ENCODE measurements at places on chromosomes 2 and 18.

- DNase-seq: peak; percentile 32
Measured at GRCh38 chr2:236507393-236508085, 62.1 kb upstream of the ACKR3 start.

GRCh38 chr18:408367-408766, 92.1 kb downstream of the COLEC12 start:
- no peak for DNase-seq

GRCh38 chr2:2572393-2573204, 241.5 kb upstream of the MYT1L start:
- DNase-seq: no peak

GRCh38 chr18:74444104-74444503, 13.0 kb downstream of the DIPK1C start:
- DNase-seq: no peak

DNA sequence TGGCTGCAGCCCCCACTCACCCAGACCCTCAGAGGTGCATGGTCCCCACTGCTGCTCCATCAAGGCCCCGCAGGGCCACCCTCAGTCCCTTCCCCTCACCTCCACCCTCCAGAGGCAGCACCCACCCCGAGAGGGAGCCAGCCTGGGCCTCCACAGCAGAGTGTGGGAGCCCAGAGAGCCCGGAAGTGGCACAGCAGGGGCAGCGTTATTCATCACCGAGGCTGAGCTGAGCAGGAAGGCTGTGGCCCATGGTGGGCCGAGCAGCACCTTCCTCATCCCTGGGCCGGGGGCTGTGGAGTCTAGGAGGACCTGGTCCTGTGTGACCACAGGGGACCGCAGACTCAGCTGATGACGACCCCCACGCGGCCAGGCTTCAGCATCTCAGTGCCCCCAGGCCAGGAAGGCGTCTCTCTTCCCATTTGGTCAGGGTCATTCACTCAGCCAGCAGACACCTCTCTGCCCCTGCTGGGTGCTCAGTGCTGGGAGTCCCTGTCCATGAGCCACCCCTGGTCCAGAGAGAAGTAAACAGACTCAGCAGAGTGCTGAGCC, 258.1 kb downstream of the ATAD2B start:
- DNase-seq: no peak

DNA sequence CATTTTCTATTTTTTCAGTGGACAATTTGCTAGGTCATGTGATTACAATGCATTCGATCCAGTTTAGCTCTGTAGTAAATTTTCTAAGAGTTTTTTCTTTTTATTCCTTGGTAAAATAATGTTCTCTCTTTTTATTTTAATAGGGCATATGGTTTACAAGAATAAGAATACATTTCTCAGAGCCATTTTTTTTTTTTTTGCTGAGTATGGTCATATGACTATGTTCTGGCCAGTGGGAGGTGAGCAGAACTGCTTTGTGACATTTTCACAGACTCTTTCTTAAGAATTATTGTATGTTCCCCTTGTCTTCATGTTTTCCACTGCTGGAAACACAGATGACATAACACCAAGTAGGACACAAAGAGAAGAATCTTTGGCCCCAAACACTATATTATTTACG, 626.6 kb upstream of the FSHR start:
- DNase-seq: no peak
